ENCODE measurements at places on chromosomes 3 and 15.

DNA sequence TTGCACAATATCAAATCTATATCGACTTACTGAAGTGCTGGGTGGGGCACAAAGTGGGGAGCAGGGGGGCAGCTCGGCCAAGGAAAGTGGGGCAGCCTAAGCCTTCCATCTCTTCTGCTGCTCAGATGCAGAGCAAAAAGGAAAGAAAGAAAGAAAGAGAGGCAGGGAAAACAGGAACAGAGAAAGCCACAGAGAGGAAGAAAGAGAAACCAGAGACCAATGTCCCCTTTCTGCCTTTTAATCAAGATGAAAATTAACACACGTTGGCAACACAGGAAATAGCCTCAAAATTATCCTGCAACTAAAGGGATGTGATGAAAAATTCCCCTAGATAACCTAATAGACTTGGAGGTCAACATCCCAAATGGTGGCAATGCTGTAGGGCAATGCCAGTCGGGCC, 72.2 kb upstream of the RAD18 start:
- DNase-seq, result no peak

- peak; percentile 36 for DNase-seq
Observed at GRCh38 chr15:74901612-74902063, 5.0 kb downstream of the FAM219B start.

- DNase-seq, result no peak
Observed at GRCh38 chr3:17645074-17645698, 97.2 kb downstream of the TBC1D5 start.

- no peak for DNase-seq
Observed at GRCh38 chr3:44914936-44915335, 40.5 kb downstream of the TGM4 start.

GRCh38 chr3:188361888-188362287, 207.9 kb downstream of the LPP start:
- no peak for DNase-seq

- DNase-seq, result no peak
Observed at GRCh38 chr3:4996771-4997291, 17.6 kb downstream of the BHLHE40 start.

All from stimulated activated CD4-positive, alpha-beta T cell treated with anti-CD3 and anti-CD28 coated beads, Interleukin-15, amount 100 ng/mL, for 48 hours (primary cell).